ENCODE measurements at places on chromosomes 3 and 15.

DNA sequence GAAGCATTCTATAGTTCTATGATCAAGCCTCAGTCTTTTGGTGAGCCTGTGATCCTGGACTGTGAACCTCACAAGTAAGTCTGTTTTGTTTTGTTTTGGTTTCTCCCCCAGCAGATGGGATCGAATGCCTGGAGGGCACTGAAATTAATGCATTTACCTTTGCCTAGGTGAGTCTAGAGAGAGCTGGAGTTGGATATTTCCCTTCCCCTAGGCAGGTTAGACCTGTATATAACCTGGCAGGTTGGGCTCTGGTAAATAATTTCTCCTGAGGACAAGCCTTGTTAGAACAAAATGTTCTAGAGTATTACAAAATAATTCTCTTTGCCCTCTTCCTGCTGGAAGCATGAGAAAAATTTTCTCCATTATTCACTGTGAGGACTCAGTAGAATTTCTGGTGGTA, 211.9 kb downstream of the TPRG1 start:
- DNase-seq, result no peak

DNA sequence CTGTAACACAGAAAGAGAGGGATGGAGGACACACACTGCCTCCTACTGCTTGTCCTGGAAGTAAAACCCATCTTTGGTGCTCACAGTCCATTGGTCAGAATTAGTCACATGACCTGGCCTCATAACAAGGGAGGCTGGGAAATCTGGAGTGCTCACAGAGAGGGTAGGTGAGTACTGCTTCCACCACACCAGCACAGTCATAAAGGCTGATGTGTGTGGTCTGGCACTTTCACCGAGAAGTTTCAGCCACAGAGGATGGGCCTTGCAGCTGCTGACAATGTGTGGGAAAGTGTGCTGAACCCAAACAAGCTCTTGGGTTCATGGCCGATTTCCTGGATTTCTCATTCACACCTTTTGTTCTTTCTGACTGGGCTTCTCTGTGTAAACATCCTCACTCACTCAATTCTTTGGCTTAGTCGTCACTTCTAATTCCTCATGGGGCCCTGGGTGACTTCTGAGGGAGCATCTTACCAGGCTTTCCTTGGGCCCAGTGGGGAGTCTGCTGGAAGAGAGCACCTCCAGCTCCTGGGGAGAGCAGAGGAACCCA, 100.7 kb downstream of the ASB7 start:
- DNase-seq, result no peak

GRCh38 chr3:30586096-30586805, 20.1 kb upstream of the TGFBR2 start:
- DNase-seq, result no peak

DNA sequence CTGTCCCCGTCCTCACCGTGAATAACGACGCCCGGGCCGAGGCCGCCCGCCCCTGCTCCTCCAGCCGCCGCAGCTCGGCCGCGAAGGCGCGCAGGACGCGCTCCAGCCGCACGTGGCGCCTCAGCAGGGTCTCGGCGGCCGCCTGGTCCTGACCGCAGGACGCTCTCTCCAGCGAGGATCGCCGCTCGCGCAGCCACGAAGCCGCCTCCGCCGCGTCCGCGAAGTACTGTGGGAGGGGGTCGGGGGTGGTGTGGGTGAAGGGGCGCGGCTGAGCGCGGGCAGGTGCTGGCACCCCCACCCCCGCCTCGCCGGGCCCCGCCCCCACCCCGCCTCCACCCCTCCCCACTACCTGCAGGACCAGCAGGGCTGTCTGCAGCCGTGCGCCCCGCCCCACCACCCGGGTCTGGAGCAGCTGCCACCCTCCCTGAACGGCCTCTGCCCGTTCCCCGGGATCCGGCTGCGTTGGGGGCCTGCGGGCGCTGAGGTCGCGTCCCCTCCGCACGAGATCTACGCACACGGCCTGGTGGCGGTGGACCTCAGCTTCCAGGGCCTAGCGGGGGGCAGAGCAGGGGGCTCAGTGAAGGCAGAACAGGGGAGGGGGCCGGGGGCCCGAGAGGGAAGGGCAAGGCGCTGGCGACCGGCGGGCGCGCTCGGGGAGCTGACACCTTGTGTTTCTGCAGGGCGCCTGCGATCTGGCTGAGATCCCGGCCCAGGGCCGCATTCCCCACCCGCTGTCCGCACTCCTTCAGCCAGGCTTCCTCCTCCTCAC, 11.7 kb downstream of the SPTBN5 start:
- peak; percentile 46 for DNase-seq

DNA sequence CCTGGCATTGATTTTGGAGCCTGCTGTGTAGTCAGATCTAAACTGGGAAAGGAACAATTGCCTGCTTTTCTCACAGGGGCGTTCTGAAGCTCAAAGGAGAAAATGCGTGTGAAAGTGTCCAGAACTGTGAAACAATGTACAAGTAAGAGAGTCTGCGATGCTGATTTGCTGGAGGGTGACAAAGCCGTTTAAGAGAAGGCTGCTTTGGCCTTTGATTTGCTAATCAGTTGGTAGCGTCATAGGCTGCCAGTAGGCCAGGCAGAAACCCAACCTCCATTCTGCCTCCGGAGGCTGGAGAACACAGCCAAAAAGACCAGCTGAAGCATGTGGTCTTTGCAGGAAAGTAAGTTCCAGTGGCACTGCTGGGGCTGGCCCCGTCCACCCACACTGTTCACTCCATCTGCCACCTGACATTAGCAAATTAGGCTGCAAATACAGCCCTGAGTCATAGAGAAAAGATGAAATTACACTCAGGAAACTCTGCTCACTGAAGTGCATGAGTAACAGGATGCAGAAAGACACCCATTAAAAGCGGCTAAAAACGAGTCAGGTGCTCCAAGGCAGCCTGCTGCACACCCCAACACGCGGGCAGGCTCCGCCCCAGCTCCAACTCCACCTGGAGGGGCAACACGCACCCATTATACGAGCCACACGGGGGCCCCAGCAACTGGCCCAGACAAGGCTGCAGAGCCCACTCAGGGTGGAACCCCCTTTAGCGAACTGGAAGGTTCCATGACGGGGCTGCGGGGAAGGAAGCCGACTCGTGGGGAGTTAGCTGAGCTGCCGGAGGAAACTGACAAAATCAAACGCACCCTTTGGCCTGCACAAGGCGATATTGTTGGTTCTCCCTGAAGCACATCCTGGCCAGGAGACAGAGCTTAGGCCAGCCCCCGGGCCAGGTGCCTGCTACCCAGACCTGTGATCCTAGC, 31.6 kb downstream of the ZDHHC19 start:
- DNase-seq, result peak; percentile 73

- DNase-seq, result no peak
Measured at GRCh38 chr3:54345847-54346375, 223.6 kb downstream of the CACNA2D3 start.

DNA sequence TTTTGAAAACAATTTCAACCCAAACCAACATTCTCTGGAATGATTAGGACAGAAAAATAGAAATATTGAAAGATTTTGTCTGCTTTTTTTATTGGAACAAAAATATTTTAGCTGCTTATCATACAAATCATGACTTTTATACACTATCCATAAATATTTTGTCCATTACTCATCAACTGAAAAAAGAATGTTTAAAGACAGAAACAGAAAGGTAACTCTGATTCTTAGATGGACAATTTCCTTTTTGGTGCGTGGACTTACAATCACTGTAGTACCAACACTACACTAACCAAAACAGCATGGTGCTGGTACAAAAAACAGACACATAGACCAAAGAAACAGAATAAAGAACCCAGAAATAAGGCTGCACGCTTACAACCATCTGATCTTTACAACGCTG, 582.8 kb upstream of the CCDC54 start:
- no peak for DNase-seq

DNA sequence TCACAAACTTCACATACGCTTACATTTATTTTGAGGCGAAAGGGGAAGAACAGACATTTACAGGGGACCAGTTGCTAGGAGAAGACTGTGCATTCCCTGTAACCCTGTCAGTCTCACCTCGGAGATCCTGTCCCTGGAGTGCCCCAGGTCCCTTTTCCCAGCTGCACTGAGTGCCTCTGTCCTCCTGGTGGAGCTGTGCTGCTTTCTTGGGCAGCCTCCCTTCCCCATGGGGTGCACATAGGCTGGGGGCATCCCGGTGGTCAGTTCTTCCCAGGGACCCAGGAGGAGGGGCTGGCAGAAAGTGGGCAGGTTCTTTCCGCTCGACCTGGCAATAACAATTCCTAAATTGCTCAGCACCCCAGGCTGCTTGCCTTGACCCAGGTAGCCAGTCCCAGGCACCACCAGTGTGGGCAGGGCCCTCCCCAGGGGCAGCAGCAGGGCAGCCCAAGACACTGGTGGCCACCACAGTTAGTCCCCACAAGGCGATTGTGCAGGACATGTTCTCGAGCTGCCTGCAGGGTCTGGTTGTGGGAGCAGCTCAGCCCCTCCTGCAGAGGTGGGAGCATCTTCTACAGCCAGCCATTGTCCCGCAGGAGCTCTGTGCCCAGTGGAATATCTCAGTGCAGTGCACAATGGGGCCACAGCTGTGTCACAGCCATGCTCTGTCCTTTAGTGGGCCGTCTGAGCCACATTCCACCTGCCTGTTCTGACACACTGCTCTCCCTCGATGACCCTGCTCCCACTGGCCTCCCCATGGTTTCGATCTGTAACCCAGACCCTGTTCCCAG, 36.3 kb downstream of the APBA2 start:
- DNase-seq, result peak; percentile 66

DNA sequence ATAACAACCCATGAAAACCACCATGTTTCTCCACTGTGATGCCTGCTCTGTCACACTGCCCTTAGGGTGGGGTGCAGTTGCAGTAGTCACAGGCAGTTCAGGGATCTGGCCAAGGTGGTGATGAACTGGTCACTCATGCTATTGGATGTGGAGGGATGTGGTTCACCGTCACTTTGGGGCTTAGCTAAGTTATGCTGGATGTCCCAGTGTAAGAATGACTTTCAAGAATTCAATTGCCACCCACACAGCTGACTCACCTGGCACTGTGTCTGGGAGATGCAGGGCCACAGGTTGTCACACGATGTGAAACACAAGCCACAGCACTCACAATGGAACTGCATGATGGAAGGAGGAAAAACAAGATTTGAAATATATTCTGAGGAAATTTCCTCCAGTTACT, 146.1 kb upstream of the CTNNB1 start:
- DNase-seq, result no peak

DNA sequence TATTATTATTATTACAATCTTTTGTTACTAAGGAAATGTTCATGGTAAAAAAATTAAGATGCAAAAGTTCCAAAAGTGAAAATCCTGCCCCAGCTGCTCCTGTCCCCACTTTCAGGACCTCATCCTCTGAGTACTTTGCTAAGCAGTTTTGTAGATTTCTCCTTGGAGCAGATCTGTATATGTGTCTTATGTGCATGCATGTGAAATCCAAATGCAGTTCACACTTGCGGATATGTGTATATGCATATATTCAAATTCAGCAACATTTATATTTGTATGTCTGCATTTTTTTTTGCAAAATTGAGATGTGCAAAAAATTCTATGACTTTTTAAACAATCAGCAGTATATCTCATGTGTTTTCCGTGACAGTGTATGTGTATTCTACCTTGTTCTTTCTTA, 19.2 kb downstream of the CHCHD6 start:
- no peak for DNase-seq

DNA sequence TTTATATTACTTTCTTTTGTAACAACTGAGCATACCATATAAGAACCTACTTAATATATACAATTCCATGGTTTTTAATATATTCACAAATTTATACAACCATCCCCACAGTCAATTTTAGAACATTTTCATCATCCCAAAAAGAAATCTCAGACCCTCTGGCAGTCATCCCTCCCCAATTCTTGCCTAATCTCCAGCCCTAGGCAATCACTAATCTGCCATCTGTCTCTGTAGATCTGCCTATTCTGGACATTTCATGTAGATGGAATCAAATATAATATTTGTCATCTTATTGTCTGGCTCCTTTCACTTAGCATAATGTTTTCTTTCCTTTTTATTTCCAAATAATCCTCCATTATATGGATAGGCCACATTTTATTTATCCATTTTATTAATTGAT, 92.5 kb downstream of the LARS2 start:
- DNase-seq, result no peak

DNA sequence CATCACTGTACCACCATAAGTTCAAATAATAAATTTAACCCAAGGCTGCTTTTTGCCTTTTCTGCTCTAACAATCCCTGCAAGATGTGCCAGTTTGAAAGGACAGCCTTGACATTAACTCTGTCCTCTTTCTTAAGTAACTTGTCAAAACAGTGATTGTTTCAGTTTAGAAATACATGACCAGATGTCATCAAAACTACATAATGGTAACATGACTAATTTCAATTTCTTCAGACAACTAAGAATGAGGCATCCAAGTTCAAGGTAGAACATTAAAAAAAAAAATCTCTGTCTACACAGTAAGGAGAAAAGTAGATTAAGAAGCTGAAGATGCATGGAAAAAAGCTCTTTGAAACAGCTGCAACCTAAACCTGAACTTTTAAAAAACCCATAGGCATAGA, 47.4 kb downstream of the SHQ1 start:
- no peak for DNase-seq

DNA sequence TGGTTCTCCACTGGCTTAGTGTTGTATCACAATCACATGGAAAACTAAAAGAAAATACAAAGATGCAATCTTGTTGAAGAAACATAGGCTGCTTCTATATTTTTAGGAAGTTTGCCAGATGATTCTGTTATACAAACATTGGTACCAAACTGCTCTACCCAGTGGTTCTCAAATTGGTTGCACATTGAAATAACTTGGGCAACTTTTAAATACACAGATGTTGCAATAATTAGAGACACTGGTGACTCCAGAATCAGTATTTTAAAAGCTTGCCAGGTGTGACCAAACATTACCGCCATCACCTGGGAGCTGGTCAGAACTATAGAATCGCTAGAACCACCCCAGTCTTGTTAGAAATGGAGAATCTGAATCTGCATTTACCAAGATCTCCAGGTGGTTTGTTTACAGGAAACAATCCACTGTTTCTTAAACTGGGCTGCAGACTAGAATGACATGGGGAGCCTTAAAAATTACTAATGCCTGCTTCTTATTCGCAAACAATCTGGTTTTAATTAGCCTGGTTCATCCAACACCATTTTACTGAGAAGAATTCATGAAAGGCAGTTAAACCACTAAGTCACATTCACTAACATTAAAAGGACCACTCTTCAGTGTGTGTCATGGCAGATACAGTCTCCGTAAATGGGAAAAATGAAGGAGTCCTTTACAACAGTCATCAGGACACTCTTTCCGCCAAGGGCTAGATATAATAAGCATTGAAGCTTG, 76.5 kb downstream of the ACAP2 start:
- DNase-seq, result no peak

DNA sequence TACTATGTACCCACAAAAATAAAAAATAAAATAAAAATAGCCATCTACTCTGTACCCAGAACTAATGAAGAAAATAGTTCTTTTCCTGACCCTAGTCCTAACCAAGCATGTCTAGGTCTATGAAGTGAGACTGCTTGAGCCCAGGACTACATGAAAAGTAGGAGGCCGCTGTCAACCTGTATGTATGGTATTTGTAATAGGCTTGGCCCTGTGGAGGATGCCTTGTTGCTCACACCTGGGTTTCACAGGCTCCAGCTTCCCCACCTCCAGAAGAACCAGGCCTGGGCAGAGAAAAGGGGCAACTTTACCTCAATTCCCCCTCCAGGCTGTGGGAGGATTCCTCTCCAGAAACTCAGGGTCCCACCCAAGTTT, 6.8 kb upstream of the PKM start:
- no peak for DNase-seq

- no peak for DNase-seq
Measured at GRCh38 chr15:35616498-35617271, 70.7 kb upstream of the DPH6 start.

- DNase-seq, result no peak
Measured at GRCh38 chr15:93185796-93186195, 96.8 kb upstream of the RGMA start.

GRCh38 chr3:147297761-147298350, 108.5 kb downstream of the ZIC4 start:
- DNase-seq, result no peak

GRCh38 chr15:93451822-93452221, 362.8 kb upstream of the RGMA start:
- no peak for DNase-seq

Measured in retina (tissue), 1 donor.